ENCODE measurements at places on chromosomes 11 and 22.

GRCh38 chr11:59010708-59011107 lies 71.4 kb downstream of the GLYATL1 start:
- no peak for DNase-seq

GRCh38 chr22:19082101-19082500 lies 40.1 kb downstream of the DGCR2 start:
- no peak for DNase-seq

GRCh38 chr22:19287076-19287707 lies 4.3 kb downstream of the CLTCL1 start:
- DNase-seq: no peak

- no peak for DNase-seq
These were observed 368.9 kb downstream of the NTM start for GRCh38 chr11:131739243-131739882.

DNA sequence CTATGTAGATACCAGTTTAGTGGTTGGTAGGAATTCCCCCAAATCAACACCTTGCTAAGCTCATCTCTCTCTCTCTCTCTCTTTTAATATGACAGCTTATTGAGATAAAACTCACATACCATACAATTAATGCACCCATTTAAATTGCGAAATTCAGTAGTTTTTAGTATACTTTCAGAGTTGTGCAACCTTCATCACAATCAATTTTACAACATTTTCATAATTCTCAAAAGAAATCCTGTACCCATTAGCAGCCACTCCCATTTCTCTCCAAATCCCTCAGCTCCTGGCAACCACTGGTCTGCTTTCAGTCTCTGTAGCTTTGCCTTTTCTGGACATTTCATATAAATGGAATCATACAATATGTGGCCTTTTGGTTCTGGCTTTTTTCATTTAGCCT lies 13.3 kb downstream of the NNMT start:
- no peak for DNase-seq
